ENCODE measurements at places on chromosomes 1 and 21.

- DNase-seq, result no peak
Observed at GRCh38 chr1:184060316-184060715, 8.8 kb downstream of the TSEN15 start.

DNA sequence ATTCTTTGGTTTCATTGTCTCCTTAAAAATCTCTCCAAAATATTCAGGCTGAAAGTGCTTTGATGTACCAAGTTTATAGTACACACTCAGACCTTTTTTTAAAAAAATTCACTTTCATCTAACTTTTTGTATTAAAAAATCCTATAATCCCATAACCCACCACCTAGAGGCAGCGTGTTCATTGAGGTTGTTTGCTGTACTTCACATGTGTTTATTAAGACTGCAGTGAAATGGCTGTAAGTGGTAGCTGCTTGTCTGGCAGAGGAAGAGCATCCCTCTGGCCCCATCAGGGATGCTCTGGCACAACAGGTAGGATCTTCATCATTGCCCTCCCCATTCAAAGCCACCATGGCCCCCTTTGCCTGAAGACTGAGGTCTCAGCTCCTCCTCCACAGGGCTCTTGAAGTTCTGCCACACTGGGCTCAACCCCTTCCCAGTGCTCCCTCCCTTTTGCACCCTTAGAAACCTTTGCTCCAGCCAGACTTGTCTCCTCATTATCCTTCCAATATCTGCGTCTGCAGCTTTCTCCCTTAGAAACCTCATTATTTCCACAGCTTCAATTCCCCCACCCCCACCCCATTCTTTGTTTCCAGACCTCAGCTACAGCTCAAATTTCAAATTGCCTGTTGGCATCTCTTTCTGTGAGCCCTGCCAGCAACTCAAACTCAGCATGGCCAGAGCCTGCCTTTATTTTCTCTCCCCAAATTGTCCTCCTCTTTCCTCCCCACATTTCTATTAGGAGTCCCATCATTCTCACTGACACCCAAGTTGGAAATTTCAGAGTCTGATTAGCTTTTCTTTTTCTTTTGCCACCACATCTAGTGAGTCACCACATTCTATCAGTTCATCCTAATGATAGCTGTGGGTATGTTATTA is 369.6 kb upstream of the USP24 start:
- no peak for DNase-seq

GRCh38 chr1:204670152-204670927 is 15.2 kb downstream of the LRRN2 start:
- DNase-seq, result no peak

DNA sequence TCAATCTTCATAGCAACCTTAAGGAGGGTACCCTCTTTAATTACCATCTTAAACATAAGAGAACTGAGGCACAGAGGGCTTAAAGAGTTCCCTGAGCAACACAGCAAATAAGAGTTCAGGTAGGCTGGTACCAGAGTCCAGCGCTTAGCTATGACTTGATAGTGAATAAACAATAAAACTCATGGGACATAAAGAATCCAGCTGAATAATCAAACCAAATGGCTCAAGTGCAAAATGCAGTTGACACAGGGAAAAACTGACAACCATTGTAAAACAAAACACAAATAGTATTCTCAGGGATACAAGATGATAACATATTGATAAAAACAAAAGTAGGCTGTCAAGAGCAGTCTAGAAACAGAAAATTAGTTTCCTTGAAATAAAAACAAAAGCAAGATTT is 176.9 kb upstream of the HMGB4 start:
- DNase-seq, result no peak

GRCh38 chr1:187691439-187691838 is 862.7 kb downstream of the PLA2G4A start:
- no peak for DNase-seq

DNA sequence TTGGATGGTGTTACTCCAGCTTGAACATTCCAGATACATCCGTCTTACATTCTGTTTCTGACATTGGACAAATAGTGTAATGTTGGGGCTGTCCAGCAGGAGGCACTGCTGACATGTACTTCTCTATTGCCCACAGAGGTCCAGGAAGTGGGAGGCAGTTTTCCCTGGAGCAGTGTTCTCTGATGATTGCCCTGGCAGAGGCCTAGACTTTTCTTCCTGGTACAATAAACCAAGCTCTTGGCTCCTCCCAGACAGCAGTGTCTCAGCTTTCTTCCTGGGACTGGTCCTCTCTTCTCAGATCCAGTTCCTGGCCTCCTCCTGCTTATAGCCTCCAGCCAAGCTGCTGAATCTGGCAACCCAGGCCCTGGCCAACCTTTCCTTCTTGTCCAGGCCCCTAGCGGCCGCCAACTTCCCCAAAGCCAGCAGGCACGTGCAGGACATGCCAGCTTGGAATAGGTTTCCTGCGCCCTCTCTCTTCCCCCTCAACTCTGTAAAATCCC is 14.9 kb upstream of the IFNLR1 start:
- peak; percentile 46 for DNase-seq

- DNase-seq, result no peak
Observed at GRCh38 chr1:160005070-160005469, 26.7 kb downstream of the PIGM start.

DNA sequence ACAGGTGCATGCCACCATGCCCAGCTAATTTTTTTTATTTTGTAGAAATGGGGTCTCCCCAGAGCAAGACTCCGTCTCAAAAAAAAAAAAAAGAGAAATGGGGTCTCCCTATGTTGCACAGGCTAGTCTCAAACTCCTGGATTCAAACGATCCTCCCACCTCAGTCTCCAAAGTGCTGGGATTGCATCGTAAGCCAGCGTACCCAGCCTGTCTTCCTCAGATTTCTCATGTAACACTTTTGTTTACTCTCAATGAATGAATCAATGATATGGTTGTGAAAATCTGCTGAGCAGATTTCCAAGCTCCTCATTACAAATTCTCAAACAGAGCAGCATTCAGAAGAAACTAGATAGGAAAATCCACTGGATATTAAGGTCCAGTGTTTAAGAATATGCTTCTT is 6.6 kb downstream of the CMPK1 start:
- no peak for DNase-seq

GRCh38 chr1:18384471-18384870 is 96.3 kb upstream of the KLHDC7A start:
- DNase-seq, result no peak

GRCh38 chr1:38084113-38084512 is 37.5 kb upstream of the POU3F1 start:
- DNase-seq, result no peak

DNA sequence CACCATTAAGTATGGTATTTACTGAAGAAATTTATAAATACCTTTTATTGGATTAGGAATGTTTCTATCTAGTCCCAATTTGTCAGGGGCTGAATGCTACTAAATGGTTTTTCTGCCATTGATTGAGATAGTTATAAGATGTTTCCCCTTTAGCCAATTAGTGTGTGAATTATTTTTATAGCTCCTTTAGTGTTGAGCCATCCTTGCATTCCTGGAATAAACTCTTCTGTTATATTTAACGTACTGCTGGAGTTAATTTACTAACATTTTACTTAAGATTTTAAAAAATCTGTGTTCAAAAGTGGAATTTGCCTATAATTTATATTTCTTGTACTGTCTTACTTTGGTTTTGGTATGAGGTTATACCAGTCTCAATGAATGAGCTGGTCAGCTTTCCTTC is 25.4 kb upstream of the LRRC3 start:
- no peak for DNase-seq

- DNase-seq, result no peak
Observed at GRCh38 chr1:108569097-108569728, 9.3 kb downstream of the EEIG2 start.

DNA sequence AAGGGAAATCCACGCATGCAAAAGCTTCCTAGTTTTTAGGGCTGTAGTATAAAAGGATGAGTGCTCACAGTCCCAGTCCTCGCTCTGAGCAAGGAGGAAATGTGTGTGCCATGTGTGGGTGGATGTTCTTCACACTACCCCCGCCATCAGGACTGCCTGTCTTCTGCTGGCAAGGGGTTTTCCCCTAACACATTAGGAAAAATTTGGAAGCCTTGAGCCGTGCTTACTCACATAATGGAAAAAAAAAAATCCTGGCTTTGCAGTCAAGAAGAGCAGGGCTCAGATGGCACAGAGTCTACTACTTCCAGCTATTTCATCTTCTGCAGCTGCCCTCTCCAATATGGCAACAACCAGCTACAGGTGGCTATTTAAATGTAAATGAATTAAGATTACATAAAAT is 363.1 kb downstream of the PLPP3 start:
- no peak for DNase-seq

DNA sequence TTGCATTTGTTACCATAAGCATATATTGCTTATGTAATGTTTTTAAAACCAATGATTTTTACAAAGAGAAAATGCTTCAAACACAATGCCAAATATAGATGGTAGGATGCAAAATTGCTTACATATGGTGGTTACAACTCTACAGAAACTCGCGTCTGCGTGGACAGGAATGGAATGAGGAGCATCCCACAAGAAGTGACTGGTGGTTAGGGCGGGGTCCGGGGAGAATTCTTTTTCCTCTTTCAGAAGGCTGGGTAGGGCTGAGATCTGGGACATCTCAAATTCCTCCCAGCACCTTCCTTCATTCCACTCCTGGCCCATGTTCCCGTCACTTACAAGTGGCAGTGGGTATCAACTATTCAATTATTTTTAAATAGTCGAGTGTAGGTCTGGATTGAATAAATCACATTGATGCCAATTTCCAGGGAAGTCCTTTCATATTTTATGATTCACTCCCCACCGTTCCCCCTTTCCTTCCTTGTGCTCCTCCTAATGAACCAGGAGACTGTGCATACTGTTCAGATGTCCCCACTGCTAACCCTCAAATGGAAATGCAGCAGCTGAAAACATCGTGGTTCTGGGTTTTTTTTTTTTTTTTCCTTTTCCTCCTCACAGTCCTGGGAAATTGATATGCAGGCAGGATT is 174.5 kb upstream of the POU3F1 start:
- DNase-seq, result no peak

GRCh38 chr1:214993419-214993818 is 89.1 kb upstream of the KCNK2 start:
- DNase-seq, result no peak

DNA sequence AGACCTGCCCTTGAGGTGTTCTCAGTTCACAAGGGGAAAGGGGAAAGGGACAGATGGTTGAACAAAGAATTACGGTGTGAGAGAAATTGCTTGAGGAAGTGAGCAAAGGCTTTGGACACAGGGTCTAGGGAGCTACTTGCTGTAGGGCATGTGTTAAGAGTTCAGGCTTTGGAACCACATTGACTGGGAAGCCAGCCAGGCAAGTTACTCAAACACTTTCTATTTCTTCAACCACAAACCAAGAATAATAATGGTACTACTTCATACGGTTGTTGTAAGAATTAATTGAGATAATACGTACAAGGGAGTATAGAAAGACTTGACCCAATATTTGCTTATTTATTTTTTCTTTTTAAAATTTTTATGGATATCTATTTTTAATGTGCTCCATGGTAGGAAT is 26.6 kb downstream of the AK4 start:
- no peak for DNase-seq

DNA sequence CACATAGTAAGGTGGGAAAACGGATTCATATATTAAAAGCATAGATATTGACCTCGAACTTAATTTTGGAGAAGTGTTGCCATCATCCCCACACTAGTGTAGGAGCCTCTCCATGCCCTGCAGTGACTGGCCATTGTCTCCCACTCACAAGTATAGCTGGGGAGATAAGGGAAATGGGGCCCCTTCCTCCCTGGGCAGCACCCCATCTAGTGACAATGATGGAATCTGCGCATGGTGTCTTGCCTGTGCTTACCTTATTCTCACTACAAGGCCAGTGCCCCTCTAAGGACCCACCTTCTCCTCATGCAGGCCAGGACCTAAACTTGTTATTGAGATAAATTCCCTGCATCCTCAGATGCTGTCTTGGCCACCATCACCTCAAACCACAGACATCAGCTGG is 374.9 kb downstream of the NTNG1 start:
- DNase-seq, result no peak

GRCh38 chr1:110262296-110262695 is 52.2 kb downstream of the KCNC4 start:
- DNase-seq, result no peak

DNA sequence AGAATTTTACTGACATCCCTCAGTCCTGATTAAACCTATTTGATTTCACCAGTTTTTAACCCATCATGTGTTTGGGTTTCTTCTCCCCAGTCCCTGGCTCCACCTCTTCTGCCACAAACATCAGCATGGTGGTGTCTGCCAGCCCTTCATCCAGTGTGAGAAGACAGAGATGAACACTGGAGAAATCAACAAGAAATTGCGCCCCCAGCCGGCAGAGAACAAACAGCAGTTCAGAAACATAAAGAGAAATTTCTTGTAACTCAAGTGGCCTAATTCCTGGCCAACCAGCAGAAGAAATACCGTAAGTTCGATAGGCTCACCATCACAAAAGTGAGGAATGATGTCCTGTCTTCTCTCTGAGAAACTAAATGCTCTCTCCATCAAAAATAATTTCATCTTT is 18.3 kb downstream of the S100A11 start:
- DNase-seq, result no peak

- no peak for DNase-seq
Observed at GRCh38 chr1:109383854-109384253, 13.9 kb downstream of the SORT1 start.

DNA sequence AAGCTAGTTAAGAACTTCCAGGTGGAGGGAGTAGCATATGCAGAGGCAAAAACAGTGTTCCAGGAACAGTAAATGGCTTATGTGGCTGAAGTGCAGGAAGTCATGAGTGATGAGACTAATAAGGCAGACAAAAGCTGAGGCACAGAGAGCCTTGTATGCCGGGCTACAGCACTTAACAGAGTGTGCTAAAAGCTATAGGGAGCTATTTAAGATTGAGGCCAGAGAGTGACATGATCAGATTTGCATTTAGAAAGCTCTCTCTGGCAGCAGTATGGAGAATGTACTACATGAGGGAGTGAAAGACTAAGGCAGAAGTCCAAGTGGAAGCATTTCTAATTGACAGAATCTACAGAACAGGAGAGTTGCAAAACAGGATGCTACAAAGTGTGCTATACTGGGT is 38.6 kb downstream of the WASF2 start:
- DNase-seq, result no peak

GRCh38 chr1:192439373-192440025 is 122.7 kb downstream of the RGS21 start:
- DNase-seq, result no peak

DNA sequence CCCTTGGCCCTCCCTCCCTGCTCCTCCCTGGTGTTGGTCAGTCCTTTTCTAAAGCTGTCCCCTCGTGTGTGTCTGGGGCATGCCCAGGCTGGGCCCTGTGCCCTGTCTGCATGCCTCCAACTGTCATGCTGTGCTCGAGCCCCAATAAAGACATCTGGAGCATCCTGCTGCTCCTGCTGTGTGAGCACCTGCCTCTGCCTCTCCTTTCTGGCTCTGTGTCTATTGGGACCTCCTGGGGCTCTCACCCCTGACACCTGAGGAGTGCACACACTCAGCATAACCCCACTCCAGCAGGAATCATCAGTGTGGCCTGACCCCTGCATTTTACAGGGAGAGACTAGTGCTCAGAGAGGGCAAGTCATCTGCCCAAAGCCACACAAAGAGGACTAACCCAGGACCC is 23.7 kb downstream of the KCNC4 start:
- DNase-seq, result no peak

DNA sequence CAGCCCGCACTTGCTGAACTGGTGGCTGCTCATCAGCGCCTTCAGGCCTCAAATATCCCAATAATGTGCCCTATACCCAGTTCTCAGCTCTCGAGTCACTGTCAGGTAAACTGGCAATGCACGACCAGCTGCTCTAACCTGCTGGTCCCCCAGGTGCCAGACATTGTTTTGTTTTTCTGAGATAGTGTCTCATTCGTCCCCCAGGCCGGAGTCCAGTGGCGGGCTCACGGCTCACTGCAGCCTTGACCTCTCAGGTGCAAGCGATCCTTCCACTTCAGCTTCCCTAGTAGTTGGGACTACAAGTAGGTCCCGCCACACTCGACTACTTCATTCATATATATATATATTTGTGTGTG is 1.0 kb upstream of the NADK start:
- DNase-seq, result no peak

Measured in stimulated activated naive CD8-positive, alpha-beta T cell treated with anti-CD3 and anti-CD28 coated beads, Interleukin-15, amount 100 ng/mL, for 72 hours (primary cell).